ENCODE measurements at places on chromosomes 16 and 17.

DNA sequence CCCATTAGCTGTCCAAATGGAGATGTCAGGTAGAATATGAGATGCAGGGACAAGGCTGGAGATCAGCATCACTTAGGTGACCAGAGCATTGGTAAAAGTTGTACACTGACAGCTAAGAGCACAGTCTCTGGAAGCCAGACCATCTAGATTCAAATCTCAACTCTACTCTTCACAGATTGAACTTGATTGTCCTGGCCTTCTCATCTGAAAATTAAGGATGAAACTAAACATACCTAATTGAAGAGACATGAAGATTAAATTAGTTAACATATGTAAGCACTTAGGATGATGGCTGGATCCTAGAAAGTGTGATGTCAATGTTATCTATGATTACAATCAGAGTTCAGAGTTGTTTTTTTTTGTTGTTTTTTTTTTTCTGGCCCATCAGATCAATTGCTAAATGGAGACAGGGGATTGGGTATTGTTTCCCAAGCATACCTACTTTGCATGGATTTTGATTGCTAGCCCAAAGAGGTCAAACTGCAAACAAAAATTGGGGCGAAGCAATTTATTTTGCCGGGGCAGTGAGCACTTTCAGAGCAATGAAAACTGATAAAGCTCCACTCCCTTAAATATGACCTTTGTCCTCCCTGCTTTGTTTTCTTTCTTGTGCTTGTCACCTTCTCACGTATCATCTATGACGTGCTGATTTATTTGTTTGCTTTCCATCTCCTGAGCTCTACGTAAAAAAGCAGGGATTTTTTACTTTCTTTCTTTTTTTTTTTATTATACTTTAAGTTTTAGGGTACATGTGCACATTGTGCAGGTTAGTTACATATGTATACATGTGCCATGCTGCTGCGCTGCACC is 217.6 kb upstream of the CPHXL start:
- DNase-seq = no peak

GRCh38 chr16:80746231-80746630 is 58.2 kb downstream of the CDYL2 start:
- no peak for DNase-seq

GRCh38 chr16:78871241-78871640 is 729.3 kb downstream of the MAF start:
- no peak for DNase-seq

DNA sequence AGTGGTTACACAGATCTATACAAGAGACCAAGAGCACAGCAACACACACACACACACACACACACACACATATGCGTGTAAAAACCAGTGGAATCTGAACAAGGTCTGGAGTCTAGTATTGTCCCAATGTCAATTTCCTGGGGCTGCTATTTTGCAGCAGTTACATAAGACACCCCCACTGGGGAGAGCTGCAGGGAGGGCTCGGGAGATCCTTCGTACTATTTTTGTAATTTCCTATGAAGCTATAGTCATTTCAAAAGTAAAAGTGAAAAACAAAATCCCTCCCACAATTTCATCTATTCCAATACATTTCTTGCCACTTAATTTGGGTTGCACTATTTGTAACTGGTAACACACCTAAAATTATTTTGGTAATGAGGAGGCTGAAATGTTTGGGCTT is 68.5 kb downstream of the C16orf95 start:
- no peak for DNase-seq

DNA sequence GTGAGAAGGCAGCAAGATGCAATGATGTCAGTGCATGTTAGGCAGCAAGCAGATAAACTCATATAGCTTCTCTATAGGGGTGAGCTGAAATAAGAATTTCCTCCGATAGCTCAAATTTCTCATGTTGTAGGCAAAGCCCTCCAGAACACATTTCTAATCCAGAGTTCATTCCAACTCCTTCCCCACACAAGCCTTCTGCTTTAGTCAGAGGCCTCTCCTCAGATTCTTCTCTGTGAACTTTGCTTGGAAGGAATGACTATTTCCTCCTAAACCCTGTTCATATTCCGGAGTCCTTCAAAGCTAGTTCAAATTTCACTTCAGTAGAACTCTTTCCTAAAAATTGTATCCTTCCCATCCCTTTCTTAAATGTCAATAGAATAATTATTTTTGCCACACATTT is 144.8 kb downstream of the KCNJ2 start:
- no peak for DNase-seq

- no peak for DNase-seq
Measured at GRCh38 chr17:31072186-31072585, 22.6 kb upstream of the NF1 start.

- no peak for DNase-seq
Measured at GRCh38 chr17:49020609-49021008, 23.4 kb downstream of the IGF2BP1 start.

DNA sequence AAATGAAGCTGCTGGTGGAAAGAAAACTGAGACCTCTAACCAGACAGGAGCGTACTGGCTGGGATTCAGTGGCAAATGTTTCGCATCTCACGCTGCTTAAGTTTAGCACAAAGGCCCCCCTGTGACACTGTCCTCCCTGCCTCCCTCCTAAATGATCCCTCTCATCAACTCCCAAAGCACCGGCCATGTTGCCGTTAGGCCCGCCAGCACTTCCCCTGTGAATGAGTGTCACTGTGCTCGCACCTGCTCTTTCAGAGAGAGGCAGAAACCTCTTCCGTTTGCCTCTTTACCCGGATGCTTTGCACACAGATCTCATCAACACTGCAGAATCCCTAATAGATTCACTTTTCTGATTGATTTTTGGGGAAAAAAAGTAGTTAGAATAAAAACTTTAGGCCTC is 26.5 kb downstream of the MBTPS1 start:
- DNase-seq = no peak

DNA sequence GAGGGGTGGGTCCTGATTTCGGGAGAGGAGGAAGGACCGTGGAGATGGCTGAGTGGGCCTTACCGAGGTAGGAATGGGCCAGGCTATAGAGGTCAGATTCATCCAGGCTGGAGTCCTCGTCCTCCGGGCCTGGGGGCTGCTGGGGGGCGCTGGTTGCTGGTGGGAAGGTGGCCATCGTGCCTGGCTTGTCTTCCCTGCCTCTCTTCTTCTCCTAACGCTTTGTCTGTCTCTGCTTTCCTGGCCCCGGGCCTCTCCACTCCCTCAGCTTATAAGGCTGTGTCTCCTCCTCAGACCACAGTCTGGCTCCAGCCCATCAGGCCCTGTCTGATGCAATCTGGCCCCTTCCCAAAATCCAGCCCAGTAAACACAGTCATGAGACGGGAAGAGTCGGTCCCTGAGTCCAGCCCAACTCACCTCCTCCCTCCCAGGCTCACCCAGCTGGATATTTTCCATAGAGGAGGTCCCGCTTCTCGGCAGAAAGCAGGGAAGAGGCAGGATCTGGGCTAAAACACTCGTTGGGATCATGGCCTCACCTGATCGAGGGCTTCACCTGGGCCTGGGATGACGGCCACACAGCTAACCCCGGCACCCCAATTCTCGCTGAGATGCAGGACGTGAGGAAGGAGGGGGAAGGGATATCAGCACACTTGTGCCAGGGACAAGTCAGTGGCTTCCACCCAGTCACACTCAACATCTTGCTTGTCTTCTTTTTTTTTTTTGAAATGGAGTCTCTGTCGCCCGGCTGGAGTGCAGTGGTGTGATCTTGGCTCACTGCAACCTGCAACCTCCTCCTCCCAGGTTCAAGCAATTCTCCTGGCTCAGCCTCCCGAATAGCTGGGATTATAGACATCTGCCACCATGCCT is at the start of gene NUPR1:
Gene NUPR1 (minus strand): TSS at position 242 of the 864 bp plus-strand sequence. CDS start 67 bp downstream, at position 175.
- DNase-seq = peak; percentile 99

DNA sequence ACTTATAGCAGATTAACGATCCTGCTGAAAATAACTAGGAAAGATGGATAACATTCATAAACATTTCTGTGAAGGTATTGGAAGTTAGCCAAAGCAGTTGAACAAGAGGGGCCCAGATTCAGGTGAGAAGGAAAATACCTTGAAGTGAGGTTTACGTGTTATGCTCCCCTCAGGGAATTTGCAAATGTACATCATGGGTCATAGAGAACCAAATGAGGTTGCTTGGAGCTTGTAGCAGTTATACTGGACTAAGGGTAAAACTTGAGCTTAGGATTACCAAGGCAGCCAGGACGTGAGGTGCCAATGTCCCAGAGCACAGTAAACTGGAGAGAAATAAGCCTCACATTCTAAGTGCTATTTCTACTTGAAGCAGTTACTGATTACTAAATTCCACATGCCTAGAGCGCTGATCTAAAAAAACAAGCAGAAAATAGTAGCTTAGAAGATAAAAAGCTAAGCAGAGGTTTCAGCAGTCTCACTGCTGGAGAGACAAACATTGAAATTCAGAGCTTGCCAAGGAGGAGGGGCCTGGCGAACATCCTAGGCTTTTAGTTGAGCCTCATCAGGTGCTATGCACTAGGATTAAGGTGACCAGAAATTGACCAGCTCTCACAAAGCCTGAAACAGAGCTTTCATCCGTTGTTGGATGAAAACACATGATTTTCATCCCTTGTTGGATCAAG is 136.7 kb upstream of the FAM20A start:
- no peak for DNase-seq

- no peak for DNase-seq
Measured at GRCh38 chr16:82541103-82541502, 85.7 kb upstream of the CDH13 start.

GRCh38 chr16:1560153-1560552 is 26.7 kb downstream of the TMEM204 start:
- DNase-seq = no peak

GRCh38 chr17:17671369-17672129 is 9.7 kb upstream of the RAI1 start:
- no peak for DNase-seq

- no peak for DNase-seq
Measured at GRCh38 chr17:60146206-60146605, 3.6 kb upstream of the CA4 start.

DNA sequence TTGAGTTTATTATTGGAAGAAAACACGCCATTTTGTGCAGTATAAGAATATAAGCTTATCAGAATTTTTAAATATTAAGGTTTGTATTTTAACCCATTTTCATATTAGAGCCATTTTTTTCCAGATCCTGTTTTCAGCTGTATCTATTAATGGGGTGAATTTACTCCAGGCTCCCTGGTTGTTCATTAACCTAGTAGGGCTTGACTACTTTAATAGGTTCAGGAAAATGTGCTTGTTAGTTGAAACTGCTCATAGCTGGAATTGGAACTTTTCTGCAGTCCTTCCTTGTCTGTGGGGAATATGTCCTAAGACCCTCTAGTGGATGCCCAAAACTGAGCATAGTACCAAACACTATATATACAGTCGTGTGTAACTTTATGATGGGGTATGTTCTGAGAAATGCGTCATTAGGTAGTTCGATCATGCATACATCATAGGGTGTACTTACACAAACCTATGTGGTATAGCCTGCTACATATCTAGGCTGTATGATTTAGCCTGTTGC is 28.0 kb downstream of the NFAT5 start:
- no peak for DNase-seq

- DNase-seq = no peak
Measured at GRCh38 chr16:16019488-16019887, 70.1 kb downstream of the ABCC1 start.

GRCh38 chr16:46833460-46833800 is 2.5 kb upstream of the C16orf87 start:
- DNase-seq = no peak

GRCh38 chr17:82021900-82022309 is 773 bp downstream of the CENPX start:
- no peak for DNase-seq

DNA sequence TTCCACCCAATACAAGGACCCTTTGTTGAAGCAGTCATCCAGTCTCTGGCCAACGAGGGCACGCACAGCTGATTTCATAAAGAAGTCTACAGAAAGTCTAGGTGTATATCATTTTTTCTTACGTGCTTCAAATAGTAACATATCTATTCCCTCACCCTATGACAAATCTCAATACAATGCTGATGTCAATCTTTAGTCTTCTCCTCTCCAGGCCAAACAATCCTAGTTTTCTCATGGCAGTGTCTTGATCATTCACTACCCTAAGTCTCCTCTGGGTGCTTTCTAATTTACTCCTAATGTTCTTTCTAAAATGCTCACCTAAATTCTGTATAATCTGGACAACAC is 92.6 kb downstream of the CACNG1 start:
- no peak for DNase-seq

- DNase-seq = no peak
Measured at GRCh38 chr16:86884390-86884650, 306.0 kb downstream of the FOXL1 start.

GRCh38 chr16:77679901-77680300 is 42.4 kb upstream of the NUDT7 start:
- DNase-seq = no peak

GRCh38 chr17:46194393-46195216 is 1.4 kb upstream of the KANSL1 start:
- peak; percentile 43 for DNase-seq

DNA sequence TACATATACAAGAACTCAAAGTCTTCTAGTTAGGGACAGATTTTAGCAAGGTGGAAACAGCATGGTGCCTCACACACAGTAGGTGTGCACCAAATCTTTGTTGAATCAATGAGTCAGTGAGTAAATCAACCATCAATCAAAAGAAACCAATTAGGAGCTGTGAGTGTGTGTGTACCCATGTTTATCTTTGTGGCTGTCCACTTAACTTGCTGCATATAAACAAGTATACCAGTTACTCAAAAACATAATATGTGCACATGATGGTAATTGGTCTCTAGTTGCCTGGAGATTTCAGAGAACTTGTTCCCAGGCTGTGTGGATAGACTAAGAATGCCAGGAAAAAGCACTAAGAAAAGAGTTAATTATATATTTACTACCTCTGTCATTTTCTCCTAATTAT is 272.2 kb upstream of the CCL2 start:
- DNase-seq = no peak

DNA sequence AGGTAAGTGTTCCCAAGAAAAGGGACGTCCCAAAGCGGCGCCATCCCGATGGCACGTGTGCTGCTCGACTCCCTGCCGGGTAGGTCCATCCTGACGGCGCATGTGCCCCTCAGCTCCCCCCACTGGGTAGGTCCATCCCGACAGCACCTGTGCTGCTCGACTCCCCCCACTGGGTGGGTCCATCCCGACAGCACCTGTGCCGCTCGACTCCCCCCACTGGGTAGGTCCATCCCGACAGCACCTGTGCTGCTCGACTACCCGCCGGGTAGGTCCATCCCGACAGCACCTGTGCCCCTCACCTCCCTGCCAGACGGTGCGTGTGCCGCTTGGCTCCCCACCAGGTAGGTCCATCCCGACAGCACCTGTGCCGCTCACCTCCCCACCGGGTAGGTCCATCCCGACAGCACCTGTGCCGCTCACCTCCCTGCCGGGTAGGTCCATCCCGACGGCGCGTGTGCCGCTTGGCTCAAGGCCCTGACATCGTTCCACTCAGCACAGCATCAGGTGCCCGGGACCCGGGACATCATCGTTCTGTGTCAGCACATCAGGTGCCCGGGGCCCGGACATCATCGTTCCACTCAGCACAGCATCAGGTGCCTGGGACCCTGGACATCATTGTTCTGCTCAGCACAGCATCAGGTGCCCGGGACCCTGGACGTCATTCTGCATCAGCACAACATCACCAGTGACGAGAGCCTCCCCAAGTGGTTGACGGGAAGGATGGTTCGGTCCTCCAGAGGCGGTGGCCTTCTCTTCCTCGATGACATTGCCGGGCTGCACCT is 5.7 kb upstream of the FN3K start:
- DNase-seq = no peak

- DNase-seq = no peak
Measured at GRCh38 chr17:27438348-27438998, 17.8 kb upstream of the KSR1 start.

All from fibroblast of the conjunctiva (primary cell).